HEK293T (cell line): ENCODE measurements at places on chromosomes 7 and 10.

DNA sequence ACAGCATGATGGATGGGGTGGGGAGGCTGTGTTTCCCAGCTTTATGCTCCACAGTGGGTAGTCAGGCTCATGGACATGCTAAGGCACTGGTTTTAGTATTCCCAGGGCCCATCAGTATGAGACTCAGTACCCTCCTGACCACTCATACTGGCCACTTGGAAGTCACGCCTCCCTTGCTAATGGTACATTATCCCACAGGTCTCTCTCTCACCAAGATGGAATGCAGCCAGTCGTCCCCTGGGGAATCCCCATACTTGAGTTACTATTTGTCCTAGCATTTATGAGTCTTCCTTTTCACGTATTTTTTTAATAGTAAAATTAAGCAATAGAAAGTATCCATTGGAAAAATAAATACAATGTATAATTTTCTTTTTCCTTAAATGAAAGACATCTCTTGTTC, 80.6 kb upstream of the TBX20 start:
- no peak for DNase-seq

DNA sequence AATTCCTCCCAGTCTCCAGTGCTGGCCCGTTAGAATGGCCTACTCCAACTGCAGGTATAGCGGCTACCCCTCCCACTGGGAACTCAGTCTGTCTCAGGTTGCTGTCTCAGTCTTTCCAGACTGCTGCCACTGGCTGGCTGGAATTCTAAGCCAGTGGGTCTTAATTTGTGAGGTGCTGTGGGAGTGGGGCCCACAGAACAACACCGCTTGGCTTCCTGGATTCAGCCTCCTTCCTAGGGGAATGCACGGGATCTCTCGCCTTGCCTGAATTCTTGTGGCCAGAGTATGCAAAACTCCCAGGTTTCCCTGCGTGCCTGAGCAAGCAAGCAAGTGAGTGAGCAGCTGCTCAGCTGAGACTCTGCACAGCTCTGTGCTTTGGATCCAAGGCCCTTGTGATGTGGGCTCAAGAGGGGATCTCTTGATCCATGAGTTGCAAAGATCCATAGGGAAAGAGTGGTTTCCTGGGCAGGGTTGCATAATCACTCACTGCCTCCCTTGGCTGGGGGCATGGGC, 41.5 kb upstream of the GPR141 start:
- DNase-seq, result no peak

DNA sequence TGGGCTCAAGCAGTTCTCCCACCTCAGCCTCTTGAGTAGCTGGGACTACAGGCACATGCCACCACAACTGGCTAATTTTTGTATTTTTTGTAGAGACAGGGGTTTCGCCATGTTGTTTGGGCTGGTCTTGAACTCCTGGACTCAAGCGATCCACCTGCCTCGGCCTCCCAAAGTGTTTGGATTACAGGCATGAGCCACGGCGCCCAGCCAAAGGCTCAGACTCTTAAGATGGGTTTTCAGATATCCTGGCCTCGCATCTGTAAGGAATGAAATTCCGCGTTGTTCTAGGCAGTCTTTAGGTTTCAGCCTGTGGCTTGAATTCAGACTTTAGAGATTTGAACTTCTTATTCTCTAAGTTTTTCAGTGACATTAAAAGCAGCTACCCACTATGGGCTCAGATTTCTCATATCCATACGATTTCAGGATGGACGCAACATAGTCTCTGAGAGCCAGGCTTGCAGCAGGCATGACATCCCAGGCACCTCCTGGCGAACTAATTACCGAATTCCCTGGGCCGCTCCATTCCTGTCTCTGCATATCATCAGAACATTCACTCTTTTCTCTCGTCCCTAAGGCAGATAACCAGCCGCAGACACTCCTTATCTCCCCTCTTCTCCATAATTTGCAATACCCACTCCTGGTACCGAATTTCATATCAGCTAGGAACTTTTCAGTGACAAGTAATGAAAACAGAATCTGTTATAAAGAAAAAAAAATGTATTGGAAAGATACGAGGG, 29.7 kb downstream of the IL15RA start:
- no peak for DNase-seq

- no peak for DNase-seq
Observed at GRCh38 chr10:43131256-43131655, 7.0 kb upstream of the CSGALNACT2 start.
